ENCODE measurements at places on chromosomes 5 and 9. TPM values are rescaled to one million over a fixed set of nuclear protein-coding genes. Genes with fewer than 3 reads are reported as not detected.

Gene SPEF2
- 1.5 TPM for polyA plus RNA-seq

Gene CAVIN4
- polyA plus RNA-seq: not detected

Gene MCC
- polyA plus RNA-seq: 2.4 TPM

Gene PCDHB16
- not detected for polyA plus RNA-seq

Gene SAXO1
- polyA plus RNA-seq: not detected

Gene CARTPT
- polyA plus RNA-seq: not detected

Gene ARL10
- 2.0 TPM for polyA plus RNA-seq

Gene PLAC8L1
- polyA plus RNA-seq: not detected

Gene LCN1
- polyA plus RNA-seq: not detected

Gene PHF24
- not detected for polyA plus RNA-seq

Gene PCDHA10
- polyA plus RNA-seq: not detected

Gene ARL14EPL
- not detected for polyA plus RNA-seq

Gene TSLP
- polyA plus RNA-seq: not detected
